EH (cell line): ENCODE measurements at places on chromosomes 13 and 19.

DNA sequence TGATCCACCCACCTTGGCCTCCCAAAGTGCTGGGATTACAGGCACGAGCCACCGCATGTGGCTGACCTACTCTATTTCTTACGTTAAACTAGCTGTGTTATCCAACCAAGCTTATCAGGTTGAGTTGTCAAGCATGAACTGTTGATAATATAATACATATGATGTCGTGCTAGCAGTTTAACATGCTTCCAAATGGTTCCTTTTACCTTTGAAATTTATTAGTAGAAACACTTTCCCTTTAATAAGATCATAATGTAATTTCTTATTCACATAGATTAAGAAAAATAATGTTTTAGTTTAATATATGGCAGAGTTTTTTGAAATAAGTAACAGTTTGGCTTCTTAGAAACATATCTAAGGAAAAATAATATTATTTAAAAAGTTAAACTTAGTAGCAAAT, 34.4 kb upstream of the VWA8 start:
- no peak for DNase-seq

GRCh38 chr19:56015756-56016155, 29.2 kb downstream of the NLRP5 start:
- peak; percentile 2 for DNase-seq

DNA sequence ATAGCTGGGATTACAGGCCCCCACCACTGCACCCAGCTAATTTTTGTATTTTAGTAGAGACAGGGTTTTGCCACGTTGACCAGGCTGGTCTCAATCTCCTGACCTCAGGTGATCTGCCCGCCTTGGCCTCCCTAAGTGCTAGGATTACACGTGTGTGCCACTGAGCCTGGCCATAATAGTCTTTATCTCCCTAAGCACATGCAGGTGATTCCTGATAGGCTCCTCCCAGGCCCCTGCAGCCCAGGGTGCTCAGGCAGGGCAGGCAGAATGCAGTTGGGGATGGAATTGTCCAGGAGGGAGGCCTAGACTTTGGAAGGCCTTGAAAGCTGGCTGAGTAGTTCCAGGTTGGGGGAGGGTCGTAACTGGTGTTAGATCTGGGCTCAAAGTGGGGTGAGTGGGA, 8.5 kb downstream of the ZNF526 start:
- no peak for DNase-seq

DNA sequence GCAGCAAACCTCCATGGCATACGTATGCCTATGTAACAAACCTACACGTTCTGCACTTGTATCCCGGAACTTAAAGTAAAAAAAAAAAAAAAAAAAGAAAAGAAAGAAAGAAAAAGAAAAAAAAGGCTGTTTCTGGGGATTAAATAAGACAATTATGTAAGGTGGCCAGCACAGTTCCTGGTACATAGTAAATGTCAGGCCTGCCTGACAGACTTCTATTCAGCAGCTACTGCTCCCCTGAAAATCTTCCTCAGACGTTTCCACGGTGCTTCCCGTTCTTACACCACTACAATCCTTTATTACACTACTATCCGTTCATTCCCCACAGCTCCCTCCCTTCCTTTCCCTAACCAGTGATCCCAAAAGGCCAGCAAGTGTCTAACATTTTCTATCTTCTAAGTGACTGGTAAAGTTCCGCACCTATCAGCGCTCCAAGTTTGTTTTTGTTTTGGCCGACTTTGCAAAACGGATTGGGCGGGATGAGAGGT, 636 bp upstream of the RB1 start:
- no peak for DNase-seq

GRCh38 chr13:25707726-25708125, 336.0 kb downstream of the ATP8A2 start:
- DNase-seq, result no peak

DNA sequence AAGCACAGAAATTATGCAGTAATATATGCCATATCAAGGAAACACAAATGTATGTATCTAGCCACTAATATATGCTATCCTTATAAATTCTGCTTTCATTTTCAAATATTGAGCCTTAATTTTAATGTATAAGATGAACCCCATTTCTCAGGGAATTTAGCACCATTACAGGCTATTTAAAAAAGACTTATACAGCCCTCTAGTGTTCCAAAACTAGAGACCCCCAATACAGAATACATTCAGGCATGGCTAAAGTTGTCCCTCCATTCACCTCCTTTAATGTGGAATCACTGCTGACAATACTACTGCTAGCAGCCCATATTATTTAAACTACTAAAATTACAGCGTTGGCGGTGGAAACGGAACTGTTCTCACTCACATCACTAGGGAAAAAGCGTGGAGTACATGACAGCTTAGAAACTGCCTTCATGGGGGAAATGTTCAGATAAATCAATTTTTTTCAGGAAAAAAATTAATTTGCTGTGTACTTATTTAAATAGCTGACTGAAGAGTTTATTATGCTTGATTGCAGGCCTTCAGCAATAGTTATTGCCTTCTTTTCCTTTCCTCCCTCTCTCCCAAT, 541.0 kb downstream of the PCDH9 start:
- no peak for DNase-seq

GRCh38 chr13:69737129-69737935, 370.3 kb upstream of the ATXN8OS start:
- DNase-seq, result no peak

DNA sequence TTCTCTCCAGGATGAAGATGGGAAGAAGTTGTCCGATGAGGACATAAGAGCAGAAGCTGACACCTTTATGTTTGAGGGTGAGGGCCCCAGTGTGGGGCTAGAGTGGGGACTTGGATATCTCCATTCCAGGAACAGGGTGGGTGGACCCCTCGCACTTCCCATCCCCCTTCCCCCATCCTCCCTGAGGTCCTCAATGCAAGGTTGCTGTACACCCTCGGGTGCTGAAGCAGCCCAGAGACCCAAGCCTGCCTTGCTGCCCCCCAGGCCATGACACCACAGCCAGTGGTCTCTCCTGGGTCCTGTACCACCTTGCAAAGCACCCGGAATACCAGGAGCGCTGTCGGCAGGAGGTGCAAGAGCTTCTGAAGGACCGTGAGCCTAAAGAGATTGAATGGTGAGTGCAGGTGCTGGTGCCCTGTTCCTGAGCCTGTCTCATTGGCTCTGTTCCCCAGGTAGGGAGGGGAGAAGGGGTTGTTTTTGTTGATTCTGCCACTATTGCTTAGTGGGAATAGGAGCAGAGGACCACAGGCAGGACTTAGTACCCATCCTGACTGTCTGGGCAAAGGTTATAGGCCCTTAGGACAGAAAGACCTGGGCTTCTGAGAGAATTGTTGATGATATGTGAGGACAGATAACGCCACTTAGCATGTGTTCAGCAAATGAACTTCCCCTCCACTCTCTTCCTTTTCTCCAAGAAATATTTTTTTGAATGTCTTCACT, 12.0 kb downstream of the CYP4F3 start:
- DNase-seq, result no peak

DNA sequence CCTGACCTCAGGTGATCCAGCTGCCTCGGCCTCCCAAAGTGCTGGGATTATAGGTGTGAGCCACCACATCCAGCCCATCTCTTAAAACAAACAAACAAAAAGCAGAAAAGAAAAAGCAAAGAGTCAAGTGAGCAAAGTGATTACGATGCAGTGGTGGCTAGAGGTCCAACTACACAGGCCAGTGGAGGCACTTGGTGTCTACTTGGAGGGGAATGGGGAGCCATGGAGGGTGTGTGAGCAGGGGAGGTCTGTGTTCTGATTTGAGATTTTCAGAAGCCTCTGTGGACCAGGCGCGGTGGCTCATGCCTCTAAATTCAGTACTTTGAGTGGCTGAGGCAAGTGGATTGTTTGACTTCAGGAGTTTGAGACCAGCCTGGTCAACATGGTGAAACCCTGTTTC, 6.6 kb downstream of the COLGALT1 start:
- no peak for DNase-seq

- DNase-seq, result no peak
Measured at GRCh38 chr13:49253310-49253709, 5.6 kb downstream of the CDADC1 start.

DNA sequence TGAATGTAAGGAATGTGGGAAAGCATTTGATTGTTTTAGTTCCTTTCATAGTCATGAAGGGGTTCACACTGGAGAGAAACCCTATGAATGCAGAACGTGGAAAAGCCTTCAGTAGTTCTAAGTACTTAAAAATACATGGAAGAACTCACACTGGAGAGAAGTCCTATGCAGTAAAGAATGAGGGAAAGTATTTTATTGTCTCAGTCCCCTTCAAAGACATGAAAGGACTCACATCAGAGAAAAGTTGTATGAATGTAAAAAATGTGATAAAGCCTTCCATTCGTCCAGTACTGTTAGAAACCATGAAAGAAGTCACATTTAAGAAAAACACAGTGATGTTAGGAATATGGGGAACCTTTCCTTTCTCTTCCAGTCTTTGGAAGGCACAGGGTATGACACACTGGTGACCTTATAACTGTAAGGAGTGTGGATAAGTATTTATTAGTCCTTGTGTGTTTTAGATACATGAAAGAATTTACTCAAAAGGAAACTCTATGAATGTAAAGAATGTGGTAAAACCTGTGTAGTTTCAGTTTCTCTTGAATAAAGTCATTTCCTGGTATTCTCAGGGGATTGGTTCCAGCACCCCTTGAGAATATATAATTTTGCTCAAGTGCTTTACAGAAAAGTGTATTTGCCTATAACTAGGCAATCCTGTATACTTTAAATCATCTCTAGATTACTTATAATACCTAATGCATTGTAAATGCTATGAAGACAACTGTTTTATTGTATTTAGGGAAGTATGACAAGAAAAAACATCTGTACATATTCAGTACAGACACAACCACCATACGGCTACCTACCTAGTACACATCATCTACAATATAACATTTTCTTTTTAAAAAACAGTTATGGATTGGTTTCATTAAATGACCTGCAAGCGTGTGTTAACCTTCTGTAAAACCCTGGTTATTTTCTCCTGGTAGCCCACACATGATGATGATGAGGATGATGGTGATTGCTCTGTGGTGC, 52.8 kb downstream of the ZNF823 start:
- no peak for DNase-seq

DNA sequence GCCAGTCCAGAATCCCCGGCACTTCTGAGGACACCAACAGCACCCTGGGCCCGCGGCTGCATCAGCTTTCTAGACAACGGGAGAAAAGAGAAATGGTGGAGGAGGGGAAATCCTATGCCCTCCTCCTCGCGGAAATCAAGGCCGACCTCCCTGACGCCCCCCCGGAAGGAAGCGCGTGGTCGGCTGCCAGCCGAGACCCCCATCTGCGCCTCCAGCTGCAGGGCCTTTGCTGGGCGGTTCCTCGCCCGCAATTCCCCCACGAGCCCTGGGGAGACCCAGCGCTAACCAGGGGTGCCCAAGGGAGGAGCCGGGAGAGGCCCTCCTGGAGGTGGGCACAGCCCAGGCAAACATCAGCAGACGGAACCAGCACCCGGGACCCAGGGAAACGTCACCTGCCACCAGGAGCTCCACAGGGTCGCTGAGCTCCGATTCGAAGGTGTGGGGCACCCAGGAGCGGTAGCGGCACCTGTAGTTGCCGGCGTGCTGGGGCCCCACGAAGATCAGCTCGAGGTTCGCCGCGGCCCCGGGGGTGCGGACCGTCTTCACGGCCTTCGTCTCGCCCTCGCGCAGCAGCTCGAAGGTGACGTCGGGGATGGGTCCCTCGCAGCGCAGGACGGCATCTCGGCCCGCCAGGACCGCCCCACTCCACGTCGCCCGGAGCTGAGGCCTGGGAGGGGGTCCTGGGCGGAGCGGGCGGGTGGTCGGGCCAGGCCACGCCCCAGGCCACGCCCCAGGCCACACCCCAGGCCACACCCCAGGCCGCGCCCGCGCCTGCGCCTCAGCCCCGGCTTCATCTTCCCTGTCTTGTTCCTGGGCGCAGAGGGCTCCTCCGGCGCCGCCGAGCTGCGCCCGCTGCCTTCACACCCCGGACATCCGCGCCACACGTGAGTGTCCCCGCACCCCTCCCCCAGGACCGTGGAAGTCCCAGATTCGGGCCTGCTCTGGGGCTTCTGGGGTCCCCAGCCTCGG, 6.0 kb downstream of the A1BG start:
- peak; percentile 85 for DNase-seq

DNA sequence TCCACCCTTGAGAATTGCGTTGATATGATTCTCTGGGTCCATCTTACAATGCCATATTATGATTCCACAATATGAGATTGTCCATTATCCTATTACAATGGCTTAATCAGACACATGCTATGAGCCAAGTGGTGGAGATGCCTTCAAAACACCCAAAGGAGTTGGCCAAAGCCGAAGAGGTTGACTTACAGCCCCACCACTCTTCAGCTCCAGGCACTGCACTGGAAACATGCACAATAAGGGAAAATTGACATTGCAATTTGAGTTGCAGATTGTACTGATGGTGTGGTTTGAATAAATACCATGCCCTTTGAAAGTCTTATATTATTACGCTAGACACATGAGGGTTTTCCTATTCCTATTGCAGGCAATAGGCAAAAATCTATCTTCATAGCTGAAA, 75.4 kb upstream of the TNFSF11 start:
- DNase-seq, result no peak

GRCh38 chr13:95955255-95955654, 97.9 kb downstream of the UGGT2 start:
- no peak for DNase-seq

- no peak for DNase-seq
Measured at GRCh38 chr13:84739021-84739420, 856.7 kb upstream of the SLITRK1 start.

GRCh38 chr13:112061367-112062061, 5.4 kb upstream of the SOX1 start:
- DNase-seq, result no peak

GRCh38 chr13:69264362-69265334, 843.0 kb upstream of the ATXN8OS start:
- DNase-seq, result no peak

DNA sequence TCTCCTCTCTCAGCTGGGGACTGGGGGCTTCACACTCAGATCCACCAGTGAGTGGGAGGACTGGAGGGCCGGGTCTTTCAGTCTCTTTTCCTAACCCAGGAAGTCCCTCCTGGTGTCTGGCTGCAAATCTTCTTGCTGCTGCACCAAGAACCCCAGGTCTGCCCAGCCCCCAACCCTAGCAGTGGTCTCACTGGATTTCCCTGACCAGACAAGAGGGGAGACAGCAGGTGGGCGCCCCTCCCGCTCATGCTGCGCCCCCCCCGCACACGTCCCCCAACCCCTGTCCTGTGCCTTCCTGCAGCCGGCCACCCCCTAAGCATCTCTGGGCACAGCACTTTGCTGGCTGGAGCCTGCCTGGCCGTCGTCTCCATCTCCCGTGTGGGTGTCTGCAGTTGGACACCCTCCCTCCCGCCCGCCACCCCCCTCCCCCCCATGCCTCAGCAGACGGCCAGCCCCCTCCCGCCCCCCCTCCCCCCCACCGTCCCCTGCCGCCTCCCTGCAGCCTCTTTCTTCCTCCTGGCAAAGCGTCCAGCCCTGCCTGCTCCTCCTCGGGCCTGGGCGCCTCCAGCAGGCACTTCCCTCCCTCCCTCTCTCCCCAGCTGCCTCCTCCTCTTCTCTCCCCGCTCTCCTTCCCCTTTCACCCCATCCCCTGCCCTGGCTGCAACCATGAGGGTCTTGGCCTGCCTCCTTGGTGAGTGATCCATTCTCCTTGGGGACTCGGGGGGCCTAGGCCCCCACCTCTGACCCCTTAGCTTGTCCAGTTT, at the start of gene SSC5D:
SSC5D (plus strand) TSS at position 513 of the 764 bp plus-strand sequence; CDS start at position 667, 154 bp downstream.
- peak; percentile 82 for DNase-seq
